ENCODE measurements at places on chromosomes 7 and 10.

GRCh38 chr7:22499044-22499443 is 944 bp downstream of the STEAP1B start:
- no peak for DNase-seq

DNA sequence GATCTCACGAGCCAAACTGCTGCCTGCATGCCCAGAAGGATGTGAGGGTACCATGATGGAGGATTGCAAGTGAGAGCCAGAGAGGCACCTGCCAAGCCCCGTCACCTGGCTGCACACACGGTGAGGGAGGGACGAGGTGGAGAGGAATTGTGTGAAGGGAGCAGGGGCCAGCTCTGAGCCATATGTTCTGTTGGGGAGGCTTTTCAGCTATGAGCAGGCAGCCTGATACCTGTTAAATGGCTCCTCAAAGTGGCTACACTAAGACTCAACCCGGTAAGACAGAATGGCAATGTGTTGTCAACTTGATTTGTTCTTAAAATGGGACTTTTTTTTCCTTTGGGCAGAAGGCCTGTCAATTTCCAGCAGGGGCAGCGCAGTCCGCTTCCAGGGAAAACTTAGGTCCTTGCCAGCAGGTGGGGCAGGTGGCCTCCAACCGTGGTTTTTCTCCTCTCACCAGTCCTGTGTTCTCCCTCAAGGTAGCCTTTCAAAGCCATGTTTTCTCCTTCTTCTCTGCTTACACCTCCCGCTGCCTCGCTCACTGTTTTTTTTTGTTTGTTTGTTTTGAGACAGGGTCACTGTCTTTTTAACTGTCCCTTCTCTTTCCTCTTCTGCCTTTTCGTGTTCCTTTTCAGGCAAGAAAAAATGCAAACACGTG is 57.7 kb upstream of the ZNRF2 start:
- no peak for DNase-seq

DNA sequence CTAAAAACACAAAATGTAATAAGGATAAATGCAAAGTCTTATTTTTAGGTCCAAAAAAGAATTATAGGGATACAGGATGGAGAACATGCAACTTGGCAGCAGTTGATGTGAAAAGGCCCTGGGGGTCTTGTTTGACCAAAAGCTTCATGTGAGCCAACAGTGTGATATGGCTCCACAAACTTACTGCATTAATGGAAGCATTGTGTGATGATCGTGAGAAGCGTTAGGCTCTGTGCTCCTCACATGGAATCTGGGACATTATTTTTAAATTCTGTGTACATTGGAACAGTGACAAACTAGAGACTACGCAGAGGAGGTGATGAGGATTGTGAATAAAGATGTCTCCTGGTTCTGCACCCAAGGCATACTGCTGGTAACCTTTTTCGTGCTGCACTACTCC is 39.1 kb upstream of the CALD1 start:
- DNase-seq, result no peak

DNA sequence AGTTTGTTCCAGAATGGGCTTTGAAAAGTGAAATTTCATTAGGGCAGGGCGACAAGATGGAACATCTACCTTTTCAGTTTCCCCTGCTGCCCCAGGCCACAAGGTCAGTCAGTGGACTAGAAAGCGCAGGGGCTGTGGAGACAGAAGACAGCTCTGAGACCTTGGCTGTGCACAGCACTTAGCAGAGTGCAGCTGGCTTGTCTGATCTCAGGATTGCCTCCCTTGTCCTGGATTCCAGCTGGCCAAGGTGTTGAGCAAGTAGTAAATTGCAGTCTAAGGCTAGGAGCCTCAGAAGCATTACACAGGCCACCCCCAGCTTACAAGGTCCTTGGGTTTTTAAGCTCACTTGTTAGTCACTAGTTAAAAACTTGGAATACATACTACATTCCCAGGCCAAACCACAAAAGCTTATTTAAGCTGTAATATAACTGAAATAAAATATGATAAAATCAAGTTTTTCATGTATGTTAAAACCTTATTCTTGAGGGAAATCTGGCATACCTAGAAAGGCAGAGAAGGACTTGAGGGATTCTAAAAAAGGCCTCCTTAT is 67.3 kb upstream of the NPY start:
- DNase-seq, result no peak

DNA sequence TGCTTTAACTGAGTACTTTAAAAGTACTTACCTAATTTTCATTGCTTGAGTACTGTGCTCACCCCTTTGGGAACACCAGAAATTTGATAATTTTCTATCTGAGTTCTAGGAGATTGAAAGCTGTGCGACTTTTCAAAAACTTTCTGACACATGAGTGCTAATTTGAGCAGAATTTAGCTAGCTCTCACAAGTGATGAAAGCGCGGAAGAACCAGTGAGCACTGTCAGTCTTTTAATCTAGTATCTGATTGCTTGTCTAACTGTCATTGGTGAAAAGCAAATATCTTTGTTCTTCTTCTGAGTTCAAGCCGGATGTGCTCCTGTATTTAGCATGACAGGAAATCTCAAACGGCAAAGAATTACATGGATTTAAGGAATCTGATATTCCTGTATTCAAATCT is 899.4 kb downstream of the CNTNAP2 start:
- DNase-seq, result no peak

- DNase-seq, result no peak
Measured at GRCh38 chr10:71985542-71986250, 21.5 kb downstream of the CHST3 start.

DNA sequence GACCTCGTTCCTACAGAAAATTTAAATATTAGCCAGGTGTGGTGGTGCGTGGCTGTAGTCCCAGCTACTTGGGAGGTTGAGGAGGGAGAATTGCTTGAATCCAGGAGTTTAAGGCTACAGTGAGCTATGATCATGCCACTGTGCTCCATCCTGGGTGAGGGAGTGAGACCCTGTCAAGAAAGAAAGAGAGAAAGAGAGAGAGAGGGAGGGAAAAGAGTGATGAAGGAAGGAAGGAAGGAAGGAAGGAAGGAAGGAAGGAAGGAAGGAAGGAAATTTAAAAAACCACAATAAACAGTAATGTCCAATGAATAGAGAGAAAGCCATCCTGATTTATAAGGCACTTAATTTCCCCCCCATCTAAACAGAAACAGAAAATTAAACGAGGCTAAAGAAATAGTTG is 9.4 kb downstream of the MYPN start:
- no peak for DNase-seq

DNA sequence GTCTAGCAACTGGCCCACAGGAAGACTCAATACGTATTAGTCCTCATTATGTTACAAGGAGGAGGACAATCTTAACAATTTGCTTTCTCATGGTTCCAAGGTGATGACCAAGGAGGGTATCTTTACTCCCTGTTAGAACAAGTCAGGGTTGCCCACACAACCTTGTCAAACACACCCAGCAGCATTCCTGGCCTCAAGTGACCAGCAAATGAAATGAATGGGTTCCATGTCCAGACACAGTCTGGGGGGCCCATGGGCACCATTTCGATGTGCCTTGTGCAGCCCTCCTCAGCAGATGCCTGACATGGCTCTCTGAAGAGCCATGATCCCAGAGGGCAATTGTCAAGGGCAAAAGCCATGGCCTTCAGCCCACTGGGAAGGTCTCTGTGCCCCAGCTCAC is 40.8 kb downstream of the ANXA8 start:
- DNase-seq, result no peak

GRCh38 chr10:70603449-70603801 is 884 bp upstream of the PRF1 start:
- no peak for DNase-seq

DNA sequence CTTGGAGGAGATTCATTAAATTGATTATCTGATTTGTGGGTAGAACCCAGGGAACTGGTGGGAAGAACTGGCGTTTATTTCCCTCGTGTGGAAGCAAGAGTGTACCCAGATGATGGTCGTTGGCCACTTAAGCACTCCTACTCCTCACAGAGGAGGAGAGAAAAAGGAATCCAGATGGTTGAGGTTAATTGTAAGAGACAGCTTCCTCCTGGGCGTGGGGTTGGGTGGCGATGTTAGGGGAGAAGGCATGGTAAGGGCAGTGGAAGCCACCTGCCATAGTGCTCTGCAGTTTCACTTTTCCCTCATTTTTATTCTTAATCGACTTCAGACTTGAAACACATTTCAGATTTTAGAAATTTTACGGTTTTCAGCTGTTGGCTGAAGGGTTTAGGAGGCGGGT is 104.1 kb downstream of the DOCK1 start:
- DNase-seq, result no peak

DNA sequence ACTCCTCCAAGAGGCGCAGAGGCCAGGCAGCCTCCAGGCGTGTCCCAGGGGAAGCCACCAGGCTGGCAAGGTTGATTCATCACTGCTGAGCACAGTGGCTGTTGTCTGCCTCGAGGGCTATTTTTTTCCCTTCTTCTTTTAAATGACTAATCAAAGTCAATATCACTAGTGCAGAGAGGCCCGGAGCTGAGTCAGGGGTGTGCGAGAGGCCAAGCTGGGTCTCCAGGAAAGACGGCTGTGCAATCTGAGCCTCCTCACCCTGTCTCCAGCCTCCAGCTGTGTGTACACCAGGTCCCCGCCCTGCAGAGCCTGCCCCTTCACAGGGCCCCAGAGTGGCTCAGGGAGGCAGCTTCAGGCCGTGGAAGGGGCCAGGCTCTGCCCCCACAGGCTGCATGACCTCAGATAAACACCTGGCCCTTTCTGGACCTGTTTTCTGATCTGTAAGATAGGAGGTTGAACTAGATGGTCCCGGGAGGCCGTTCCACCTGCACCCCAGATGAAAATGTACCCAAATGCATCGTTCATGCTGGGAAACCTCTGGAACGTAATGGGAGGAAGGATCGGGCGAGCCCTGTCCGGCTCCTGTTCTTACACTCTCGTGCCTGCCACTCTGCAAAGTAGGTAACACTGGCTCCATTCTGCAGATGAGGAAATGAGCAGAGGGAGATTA is 3.7 kb downstream of the STX1A start:
- DNase-seq, result peak; percentile 75

Data from activated CD4-positive, alpha-beta T cell treated with anti-CD3 and anti-CD28 coated beads, Interleukin-2, amount 50 U/mL, for 48 hours (primary cell).